ENCODE measurements at places on chromosomes 5 and 9. TPM values are rescaled to one million over a fixed set of nuclear protein-coding genes. Genes with fewer than 3 reads are reported as not detected.

PCDHA12 gene
- total RNA-seq: 40.4 TPM

PCDHA10 gene
- 42.3 TPM for total RNA-seq

ADRB2 gene
- 0.94 TPM for total RNA-seq

INSL4 gene
- total RNA-seq: not detected

NMUR2 gene
- not detected for total RNA-seq

Measured in parietal lobe (tissue), 2 donors.